ENCODE measurements at places on chromosomes 12 and 14.

DNA sequence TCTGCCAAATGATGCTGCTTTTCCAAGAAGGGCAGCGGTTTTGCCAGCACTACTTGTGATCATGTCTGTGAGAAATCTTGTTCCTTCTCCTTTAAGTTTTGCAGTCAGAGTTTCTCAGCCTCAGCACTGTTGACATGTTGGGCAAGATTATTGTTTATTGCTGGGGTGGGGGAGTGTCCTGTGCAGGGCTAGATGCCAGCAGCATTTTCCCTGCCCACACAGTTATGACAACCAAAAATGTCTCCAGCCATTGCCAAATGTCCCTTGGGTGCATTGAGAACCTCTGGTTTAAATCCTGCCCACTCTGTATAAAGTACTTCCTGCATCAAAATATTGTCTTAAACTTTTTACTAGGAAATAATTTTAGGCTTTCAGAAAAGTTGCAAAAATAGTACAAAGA is 20.0 kb downstream of the TMEM132C start:
- DNase-seq = no peak

DNA sequence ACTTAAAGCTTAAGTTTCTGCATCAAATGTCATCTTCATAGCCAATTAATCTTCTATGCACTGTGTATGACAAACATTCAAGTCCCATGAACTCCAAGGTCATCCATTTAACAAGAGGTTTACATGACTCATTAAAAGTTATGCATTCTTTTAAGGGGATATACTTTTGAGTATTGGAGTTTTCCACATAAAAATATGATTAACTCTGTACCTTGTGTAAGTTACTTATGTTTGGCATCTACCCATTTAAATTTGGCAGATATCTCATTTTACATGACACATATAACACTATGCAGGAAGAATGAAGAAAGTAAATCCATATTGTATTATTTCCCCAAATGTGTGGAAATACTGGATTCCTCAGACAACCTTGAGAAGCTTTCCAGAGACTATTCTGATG is 240.2 kb downstream of the PAX9 start:
- no peak for DNase-seq

GRCh38 chr12:50326590-50327284 is 43.4 kb upstream of the LIMA1 start:
- no peak for DNase-seq

DNA sequence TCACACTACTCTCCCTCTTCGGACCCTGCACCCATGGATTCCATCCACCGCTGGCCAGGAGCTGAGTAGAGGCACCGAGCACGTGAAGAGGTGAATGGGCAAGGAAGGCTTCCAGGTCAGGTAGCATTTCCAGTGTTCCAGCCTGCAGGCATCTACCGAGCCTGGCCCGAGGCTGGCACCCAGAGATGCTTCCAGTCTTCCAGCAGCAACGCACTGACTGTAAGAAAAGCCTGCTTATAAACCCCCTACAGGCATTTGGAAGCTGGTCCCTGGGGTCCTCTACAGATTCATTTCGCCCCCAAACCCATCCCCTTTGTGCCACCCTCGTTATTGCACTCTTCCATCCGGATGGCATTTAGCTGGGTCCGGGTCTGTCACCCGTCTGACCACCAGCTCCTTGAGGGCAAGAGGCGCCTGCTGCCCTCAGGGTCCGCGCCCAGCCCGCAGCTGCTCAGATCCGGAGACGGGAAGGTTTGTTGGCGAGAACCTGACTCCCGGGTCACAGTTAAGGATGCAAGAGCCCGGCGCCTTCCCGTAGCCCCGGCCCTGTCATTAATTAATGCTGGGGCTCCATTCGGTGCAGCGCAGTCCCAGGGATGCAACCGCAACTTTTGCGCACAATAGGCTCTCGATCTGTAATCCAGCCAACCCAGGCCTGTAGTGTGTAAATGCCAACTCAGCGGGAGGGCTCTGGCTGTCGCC is 614 bp upstream of the MARK3 start:
- no peak for DNase-seq

DNA sequence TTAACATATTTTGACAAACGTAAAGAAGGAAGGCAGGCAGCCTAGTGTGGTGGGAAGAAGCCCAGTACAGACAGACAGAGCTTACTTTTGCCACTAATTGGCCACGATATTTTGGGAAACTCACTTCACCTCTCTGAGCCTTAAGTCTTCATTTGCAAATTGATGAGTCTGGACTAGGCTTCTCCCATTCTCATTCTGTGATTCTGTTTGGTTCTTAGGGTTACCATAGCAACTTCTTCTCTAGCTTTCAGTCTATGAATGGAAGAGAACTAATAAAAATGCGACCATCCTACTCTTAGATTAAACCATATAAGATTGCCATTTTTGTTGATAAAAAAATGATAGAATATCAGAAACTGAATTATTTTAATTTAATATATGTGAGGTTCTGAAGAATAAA is 210.5 kb downstream of the SNAPC1 start:
- DNase-seq = no peak

Data from stimulated activated CD8-positive, alpha-beta memory T cell treated with anti-CD3 and anti-CD28 coated beads, Interleukin-2, amount 100 ng/mL, for 1 hour (primary cell).